ENCODE measurements at places on chromosomes 2 and 18.
A peak's percentile ranks its signal among the peaks of the same experiment; 100 is the strongest.

DNA sequence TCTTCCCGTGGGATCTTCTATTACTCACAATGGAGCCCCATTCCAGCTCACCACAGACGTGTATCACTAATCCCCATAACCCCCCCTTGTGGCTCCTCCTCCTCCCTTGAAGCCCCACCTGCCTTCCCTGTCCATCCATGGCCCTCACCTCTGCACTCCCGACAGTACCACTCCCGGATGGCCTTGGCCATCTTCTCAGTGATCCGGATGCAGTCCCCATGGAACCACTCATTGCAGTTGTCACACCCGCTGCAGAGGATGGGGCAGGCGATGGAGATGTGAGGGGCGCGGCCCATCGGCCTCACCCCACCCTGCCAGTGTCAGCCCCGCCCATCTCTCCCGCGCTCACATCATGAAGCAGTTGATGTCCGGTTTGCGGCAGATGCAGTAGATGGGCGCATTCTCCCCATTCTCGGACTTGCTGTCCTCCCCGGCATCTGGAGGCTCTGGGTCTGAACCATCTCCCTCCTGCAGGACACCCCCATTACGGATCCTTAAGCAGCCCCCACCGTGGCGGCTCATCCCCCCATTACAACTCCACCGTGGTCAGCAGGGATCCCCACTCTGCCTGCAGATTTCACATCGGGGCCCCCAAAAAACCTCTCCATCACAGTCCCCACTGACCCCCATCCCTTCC is 983 bp downstream of the CXXC1 start:
- H3K27me3 ChIP-seq: no peaks in the 10 kb centered on the region
- peak; percentile 36 for DNase-seq
- H3K27ac ChIP-seq: peak overlapping the region; percentile 89
- peak overlapping the region; percentile 83 for H3K4me3 ChIP-seq

GRCh38 chr18:61765097-61765496 is 127.7 kb downstream of the RNF152 start:
- H3K27me3 ChIP-seq: no peaks in the 10 kb centered on the region
- H3K4me3 ChIP-seq: no peak overlapping the region
- H3K36me3 ChIP-seq: no peaks in the 10 kb centered on the region

DNA sequence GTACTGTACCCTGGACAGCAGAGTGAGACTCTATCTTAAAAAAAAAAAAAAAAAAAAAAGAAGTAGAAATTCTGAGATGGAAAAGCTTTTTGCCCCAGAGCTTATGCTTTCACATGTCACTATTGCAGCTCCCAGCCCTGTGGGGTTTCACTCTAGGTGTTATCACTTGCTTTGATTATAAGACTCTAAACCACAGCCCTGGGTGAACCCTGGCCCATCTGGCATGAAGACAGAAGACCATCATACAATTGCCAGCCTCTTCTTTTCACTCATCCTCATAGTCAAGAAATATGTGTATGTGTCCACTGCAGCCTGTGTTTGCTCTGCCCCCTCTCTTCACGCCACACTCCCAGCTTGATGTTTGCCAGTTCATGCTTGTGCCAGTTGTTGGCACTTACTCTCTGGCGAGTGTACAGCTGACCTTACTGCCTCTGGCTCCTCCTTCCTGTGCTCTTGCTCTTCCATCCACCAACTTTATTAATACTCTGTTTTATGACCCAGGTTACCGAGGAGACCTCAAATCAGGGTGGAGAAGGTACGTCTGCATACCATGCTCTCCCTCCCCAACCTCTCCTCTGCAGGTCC is 136.7 kb upstream of the NCK2 start:
- no peaks in the 10 kb centered on the region for H3K36me3 ChIP-seq
- no peak overlapping the region for H3K4me3 ChIP-seq
- peaks cover 17% of the 10 kb centered on the region for H3K4me1 ChIP-seq

GRCh38 chr2:231613331-231613662 is 20.6 kb downstream of the TEX44 start:
- H3K4me1 ChIP-seq: peaks cover 16% of the 10 kb centered on the region
- peak; percentile 46 for DNase-seq
- H3K4me3 ChIP-seq: peak overlapping the region; percentile 32
- peak overlapping the region; percentile 98 for H3K27ac ChIP-seq

GRCh38 chr2:133420788-133421187 is 147.5 kb downstream of the NCKAP5 start:
- no peaks in the 10 kb centered on the region for H3K27me3 ChIP-seq
- H3K27ac ChIP-seq: no peak overlapping the region
- no peaks in the 10 kb centered on the region for H3K4me1 ChIP-seq

All from heart left ventricle (tissue), 16 donors.